RWPE1 (cell line): ENCODE measurements at places on chromosomes 1 and 21.
A peak's percentile ranks its signal among the peaks of the same experiment; 100 is the strongest.

DNA sequence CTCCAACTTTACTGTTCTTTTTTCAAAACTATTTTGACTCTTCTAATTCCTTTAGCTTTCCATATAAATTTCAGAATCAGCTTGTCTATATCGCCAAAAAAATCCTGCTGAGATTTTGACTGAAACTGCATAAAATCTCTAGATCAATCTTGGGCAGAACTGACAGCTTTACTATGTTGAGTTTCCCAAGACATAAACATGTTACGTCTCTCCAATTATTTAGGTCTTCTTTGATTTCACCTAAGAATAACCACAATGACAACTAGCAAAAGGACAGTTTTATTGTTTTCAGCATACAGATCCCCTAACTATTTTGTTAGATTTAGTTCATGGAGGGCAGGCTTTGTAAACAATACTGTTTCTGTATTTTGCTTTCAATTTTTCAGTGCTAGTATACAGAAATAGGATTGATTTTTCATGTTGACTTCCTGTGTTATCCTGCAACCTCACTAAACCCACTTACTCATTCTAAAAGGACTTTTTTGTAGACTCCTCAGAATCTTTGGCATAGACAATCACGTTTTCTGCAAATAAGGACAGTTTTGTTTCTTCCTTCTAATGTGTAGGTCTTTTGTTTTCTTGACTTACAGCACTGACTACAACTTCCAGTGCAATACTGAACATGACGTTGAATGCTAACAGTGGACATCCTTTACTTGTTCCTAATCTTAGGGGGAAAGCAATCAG lies 63.4 kb downstream of the NPHP4 start:
- DNase-seq, result no peak

- no peak for DNase-seq
Measured at GRCh38 chr1:35432231-35432630, 125.0 kb downstream of the KIAA0319L start.

- DNase-seq, result no peak
Measured at GRCh38 chr1:104884939-104885338, 1135.2 kb downstream of the AMY1C start.

DNA sequence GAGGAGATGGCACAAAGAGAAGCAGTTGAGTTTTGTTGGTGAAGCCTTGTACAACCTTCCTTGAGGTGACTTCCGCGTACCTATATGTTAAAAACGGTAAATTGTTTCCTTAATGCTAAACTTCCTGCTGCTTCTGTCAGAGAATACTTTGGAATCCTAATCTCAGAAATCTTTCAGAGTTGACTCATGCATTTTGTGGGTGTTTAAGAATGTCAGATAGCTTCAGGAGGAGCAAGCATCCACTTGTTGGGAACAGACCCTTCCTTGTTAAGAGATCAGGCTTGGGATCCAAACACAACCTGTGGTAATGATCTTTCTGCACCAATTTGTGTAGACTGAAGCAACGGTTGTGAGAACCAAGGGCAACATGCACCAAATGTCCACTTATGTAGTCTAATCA lies 29.5 kb downstream of the AK4 start:
- DNase-seq, result peak; percentile 92

DNA sequence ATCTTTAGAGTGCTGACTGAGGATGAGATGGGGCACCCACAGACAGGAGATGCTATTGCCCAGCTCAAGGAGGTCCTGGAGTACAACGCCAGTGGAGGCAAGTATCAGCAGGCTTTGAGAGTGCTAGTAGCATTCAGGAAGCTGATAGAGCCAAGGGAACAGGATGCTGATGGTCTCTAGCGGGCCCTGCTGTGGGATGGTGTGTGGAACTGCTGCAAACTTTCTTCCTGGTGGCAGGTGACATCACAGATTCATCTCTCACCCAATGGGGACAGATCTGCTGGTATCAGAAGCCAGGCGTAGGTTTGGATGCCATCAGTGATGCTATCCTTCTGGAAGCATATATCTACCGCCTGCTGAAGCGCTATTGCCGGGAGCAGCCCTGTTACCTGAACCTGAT lies 609.8 kb upstream of the NCAM2 start:
- no peak for DNase-seq

DNA sequence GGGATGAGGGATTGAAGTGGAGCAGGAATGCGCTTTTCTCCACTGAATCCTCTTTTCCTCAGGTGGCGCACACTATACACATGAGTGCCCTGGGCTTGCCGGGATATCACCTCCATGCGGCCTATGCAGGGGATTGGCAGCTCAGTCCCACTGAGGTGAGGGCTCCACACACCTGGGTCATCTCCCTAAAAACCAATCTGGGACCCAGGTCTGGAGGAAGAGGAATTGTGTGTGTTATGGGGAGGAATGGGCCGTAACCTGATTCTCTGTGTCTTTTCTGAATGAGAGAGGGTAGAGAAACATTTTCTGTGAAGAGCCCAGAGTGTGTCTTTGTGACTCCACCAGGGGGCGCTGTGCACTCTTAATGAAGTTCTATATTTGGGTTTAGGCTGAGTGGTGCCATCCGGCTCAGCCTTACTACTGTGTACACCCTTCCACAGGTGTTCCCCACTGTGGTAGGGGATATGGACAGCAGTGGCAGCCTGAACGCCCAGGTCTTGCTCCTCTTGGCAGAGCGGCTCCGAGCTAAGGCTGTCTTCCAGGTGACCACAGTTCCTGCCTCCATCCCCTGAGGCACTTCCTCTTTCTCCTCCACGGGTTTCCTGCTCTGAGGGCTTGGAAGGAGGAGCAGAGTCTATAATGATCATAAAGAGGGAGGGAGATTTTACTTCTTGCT lies 1.5 kb downstream of the TOMM40L start:
- DNase-seq, result peak; percentile 67

GRCh38 chr21:37546299-37546908 lies 179.8 kb downstream of the DYRK1A start:
- no peak for DNase-seq

DNA sequence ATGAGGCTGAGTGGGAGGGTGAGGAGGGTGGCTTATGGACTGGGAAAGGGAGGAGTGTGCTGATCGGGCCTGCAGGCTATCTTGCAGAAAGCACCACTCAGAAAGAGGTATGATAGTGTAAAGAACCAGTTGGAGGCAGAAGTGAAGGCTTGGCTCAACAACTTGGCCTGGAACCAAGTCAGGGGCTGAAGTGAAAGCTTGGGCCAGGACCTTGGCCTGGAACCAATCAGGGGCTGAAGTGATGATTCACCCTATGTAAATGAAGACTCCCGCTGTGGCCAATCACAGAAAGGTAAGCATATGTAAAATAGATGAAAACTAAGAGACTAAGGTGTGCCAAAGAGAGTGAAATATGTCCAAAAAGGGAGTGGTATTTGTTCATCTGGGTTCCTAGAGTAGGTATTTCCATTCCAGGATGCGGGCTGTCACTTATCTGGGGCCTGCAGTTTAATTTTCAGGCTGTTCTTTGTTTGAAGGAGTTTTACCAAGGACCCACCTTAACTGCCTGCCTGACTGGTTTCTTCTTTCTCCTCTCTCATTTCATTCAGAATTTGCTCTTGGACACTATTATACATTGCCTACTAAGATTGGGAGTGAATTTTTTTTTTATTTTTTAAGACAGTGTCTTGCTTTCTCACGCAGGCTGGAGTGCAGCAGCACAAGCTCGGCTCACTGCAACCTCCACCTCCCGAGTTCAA lies 5.1 kb upstream of the RFX5 start:
- no peak for DNase-seq

DNA sequence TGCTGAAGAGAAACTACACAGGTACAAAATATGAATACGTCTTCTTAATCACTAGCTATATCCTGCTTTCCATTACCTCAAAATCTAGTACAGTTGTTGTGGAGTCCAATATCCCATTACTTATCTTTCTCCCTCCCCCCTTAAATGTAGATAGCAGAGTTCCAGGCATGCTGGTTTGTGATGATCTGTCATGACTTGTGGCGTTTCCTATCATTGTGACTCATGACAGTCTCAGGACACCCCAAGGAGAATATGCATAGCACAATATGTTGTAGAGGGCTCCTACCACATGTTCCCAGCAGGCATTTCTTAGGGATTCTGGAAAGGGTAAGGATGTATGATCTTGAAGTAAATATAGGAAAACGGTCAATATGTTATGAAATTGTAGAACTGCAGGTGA lies 206.9 kb downstream of the USH2A start:
- peak; percentile 2 for DNase-seq

DNA sequence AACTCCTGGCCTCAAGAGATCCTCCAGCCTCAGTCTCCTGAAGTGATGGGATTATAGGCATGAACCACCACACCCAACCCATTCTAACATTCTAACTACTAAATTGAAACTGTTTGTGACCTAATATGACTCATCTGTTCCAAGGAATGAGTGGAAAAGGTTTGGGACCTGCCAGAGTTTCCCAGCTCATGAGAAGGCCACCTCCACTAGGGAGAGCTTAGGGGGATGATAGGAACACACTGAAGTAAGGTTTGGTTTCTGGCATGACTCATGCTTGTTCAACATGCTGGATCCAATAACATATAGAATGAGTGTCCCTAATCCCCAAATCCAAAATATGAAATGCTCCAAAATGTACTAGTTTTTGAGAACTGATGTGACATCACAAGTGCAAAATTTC lies 18.9 kb upstream of the SCAF4 start:
- peak; percentile 30 for DNase-seq

DNA sequence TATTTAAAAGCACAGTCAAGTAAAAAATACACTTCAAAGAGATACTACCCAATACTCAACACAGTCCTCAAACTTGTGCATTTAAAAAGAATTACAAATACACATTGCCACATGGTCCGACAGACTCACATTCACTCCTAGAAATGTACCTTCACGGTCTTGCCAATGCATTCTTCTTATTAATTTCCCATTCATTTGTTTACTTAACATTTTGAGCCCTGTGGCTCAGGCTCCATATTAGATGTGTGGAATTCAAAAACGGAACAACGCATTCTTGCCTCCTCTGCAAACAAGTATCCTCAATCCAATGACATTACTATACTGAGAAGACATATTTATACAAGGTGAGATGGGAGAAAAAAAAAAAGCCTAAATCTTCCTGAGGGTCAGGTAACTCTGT lies 2.5 kb upstream of the DUSP23 start:
- DNase-seq, result no peak

GRCh38 chr1:22509815-22510214 lies 53.5 kb upstream of the EPHA8 start:
- no peak for DNase-seq

DNA sequence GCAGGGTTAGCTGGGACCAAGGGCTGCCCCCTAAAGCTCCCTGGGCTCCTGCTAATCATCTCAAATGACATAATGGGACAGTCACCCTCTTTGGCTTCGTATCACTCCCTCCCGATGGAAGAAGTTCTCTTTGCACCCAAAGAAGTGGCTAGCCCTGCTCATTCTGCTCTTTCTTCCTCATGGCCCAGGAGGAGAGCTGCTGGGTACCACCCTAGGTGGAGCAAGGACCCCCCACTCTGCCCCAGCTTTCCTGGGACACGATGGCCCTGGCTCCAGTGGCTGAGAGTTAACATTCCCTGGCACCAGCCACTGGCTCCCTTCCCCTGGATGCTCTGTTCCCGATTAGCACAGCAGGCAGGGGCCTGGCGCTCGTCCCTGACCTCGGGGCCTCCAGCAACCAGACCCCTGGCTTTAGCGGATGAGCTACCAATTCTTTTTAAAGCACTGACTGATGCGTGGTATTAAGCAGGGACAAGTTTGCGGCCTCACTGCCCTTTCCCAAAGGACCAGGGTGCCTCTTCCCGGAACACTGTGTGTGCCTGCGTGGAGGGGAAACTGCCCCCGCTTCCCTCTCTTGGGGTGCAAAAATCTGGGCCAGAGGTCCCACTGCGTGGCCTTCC lies 1.2 kb downstream of the MYOM3 start:
- DNase-seq, result no peak

- no peak for DNase-seq
Measured at GRCh38 chr1:232250838-232251237, 379.1 kb downstream of the SIPA1L2 start.

GRCh38 chr21:32800056-32800455 lies 28.5 kb upstream of the PAXBP1 start:
- DNase-seq, result no peak

- DNase-seq, result peak; percentile 76
Measured at GRCh38 chr1:18575620-18576019, 55.0 kb upstream of the PAX7 start.

- DNase-seq, result no peak
Measured at GRCh38 chr1:39145331-39145965, 59.0 kb upstream of the MACF1 start.

DNA sequence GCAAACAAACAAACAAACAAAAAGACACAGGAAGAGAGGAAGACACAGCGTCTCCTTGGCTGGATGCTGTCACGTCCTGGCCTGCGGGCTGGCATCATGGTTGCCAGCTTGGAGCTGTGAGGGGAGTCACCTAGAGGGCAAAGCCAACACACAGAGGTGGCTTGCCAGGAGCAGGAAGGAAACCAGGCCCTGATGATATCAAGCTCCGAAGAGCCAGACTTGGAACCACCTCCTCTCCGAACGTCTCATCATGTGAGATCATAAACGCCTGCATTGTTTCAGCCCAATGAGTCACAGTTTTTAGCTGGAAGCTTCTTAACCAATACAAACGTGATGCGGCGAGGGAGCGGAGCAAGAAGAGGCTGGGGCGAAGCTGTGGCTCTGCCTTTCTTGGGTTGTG lies 8.7 kb downstream of the PLA2G2D start:
- DNase-seq, result peak; percentile 63

- DNase-seq, result no peak
Measured at GRCh38 chr1:221778125-221778524, 36.2 kb upstream of the DUSP10 start.

DNA sequence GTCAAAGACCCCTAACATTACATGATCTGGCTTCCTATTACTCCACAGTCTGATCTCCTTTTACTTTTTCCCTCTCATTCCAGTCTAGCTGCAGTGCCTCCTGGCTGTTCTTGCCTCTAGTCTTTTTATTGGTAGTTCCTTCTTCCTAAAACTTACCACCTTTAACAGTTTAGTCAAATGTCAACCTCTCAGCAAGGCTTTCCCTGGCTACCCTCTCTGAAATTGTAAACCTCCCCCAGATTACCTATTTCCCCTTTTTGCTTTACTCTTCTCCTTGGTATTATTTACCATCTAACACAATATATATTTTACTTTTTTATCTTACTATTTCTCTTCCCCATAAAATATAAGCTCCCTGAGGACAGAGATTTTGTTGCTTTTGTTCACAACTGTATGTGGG lies 129.6 kb downstream of the CLEC20A start:
- no peak for DNase-seq

- DNase-seq, result peak; percentile 22
Measured at GRCh38 chr1:81801651-81802456, 1.1 kb downstream of the ADGRL2 start.

GRCh38 chr1:56072310-56072709 lies 507.1 kb downstream of the PLPP3 start:
- no peak for DNase-seq

GRCh38 chr21:42514883-42515228 lies 1.2 kb downstream of the SLC37A1 start:
- DNase-seq, result no peak

GRCh38 chr21:46570119-46570518 lies 34.8 kb downstream of the S100B start:
- no peak for DNase-seq

DNA sequence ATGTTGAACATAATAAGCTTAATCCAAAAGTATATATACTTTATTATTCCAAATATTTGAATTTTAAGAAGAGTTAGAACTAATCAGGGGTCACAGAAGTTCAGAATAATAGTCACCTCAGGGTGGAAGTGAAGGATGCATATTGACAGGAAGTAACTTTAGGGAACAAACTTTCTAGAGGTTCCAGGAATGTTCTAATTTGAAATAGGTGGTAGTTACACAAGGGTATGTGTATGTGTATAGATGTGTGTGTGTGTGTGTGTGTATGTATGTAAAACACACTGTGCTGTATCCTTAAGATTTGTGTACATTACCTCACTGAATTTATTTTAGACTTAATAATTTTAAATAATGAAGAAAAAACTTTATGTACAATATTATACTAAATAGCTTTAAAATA lies 110.4 kb downstream of the ACBD6 start:
- no peak for DNase-seq
